Foreskin melanocyte (primary cell): ENCODE measurements at places on chromosomes 5 and 9.

GRCh38 chr5:58040846-58041245, 419.0 kb downstream of the PLK2 start:
- DNase-seq = no peak

DNA sequence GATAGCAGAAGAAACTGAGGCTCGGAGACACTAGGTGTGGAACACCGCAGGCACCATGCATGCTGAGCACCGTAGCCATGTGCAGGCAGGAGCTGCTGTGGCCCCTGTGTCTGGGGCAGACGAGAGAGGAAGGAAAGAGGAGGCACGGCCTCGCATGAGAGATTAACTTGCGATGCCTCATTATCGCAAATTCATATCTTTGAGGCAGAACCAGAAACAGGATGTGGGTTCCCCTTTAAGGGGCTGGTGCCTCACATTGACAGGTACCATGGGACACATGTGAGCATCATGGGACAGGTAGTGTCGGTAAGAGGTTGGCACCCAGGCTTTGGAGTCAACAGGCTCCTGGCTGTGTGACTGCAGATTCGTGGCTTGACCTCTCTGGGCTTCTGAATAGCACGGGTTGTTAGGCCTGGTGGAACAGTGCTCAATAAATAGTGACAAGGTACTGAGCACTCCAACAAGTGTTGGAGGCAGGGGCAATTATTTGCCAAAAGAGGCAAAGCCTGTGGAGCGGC, 40.8 kb downstream of the NAIF1 start:
- no peak for DNase-seq

GRCh38 chr5:179324760-179325295, 20.4 kb downstream of the ADAMTS2 start:
- no peak for DNase-seq

- peak; percentile 93 for DNase-seq
Observed at GRCh38 chr5:131796793-131797693, at the start of gene FNIP1. TSS of gene FNIP1 (minus strand) at chr5:131797017. CDS start at chr5:131796921, 96 bp downstream.

GRCh38 chr9:136848393-136849037, 694 bp upstream of the PHPT1 start:
- no peak for DNase-seq

GRCh38 chr9:19176856-19177255, 49.6 kb upstream of the PLIN2 start:
- DNase-seq = no peak

DNA sequence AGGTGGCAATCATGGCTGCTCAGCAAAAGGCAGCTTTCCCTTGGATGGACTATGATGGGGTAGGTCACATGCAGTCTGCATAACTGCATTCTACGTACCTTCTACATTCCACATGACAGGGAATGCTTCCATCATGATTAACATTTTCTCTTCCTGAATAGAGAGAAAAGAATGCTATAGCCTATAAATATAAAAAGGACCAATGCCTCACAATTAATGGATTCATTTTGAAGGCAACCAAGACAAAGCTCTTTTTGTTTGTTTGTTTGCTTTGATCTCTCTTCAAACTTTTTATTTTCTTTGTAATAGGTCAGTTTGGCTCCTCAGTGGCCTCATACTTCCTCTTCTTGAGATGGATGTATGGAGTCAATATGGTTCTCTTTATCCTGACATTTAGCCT, 201.3 kb downstream of the ALDH1A1 start:
- peak; percentile 73 for DNase-seq
